Naive thymus-derived CD8-positive, alpha-beta T cell (primary cell): ENCODE measurements at places on chromosomes 2 and 18. TPM values are rescaled to one million over a fixed set of nuclear protein-coding genes. Genes with fewer than 3 reads are reported as not detected.

- H3K36me3 ChIP-seq: no peaks in the 10 kb centered on the region
- H3K4me1 ChIP-seq: peaks cover 13% of the 10 kb centered on the region
- H3K4me3 ChIP-seq: no peak overlapping the region
- no peak overlapping the region for H3K27ac ChIP-seq
- peaks cover 1% of the 10 kb centered on the region for H3K27me3 ChIP-seq
These were observed 53.5 kb upstream of the CERS6 start for GRCh38 chr2:168402531-168402930.

CRYBA2 gene
- not detected for total RNA-seq

DNA sequence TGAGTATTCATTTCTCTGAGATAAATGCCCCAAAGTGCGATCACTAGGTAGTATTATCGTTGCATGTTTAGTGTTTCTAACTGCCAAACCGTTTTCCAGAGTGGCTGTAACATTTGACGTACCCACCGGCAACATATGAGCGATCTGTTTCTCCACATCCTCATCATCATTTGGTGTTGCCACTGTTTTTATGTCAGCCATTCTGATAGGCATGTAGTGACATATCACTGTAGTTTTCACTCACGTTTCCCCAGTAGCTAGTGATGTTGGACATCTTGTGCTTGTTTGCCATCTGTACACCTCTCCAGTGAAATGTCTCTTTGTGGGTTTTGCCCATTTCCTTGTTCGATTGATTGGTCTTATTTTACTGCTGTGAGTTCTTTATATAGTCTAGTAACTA lies 63.8 kb downstream of the ACAA2 start:
- no peaks in the 10 kb centered on the region for H3K27me3 ChIP-seq
- no peak overlapping the region for H3K4me3 ChIP-seq
- H3K4me1 ChIP-seq: peaks cover 8% of the 10 kb centered on the region

DNA sequence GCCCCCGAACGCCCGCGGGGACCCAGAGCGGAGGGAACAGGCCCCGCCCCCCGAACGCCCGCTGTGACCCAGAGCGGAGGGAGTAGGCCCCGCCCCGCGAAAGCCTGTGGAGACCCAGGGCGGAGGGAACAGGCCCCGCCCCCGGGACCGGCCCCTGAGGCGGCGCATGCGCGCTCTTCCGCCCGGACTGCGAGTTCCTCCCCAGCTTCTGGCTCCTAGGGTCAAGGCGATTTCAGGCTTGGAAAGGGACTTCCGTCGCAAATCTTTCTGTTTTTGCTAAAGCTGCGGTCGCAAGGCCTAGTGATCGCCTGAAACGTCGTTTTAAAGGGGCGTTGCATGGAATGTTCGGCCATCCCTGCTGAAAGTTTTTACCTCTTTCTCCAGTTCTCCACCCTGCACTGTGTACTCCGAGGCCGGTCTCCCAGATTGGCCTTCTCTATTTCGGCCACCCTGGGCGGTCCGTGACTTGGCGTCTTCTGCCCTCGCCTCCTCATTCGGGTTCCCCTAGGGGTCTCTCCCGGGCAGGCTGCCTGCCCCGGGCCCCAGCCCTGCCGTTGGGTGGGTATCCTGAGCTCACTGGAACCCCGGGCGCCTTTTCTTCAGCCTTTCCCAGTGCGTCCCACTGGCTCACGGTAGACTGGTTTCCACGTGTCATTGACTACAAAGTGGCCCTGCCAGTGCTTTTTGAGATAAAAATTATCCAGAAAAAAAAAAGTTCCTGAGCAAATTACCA lies 372 bp upstream of the WDSUB1 start:
- H3K27ac ChIP-seq: peak overlapping the region; percentile 91
- H3K4me1 ChIP-seq: peaks cover 24% of the 10 kb centered on the region
- H3K4me3 ChIP-seq: peak overlapping the region; percentile 94
- H3K36me3 ChIP-seq: peaks cover 6% of the 10 kb centered on the region
